Activated naive CD4-positive, alpha-beta T cell treated with anti-CD3 and anti-CD28 coated beads for 36 hours (primary cell): ENCODE measurements at places on chromosomes 5 and 9. TPM values are rescaled to one million over a fixed set of nuclear protein-coding genes. Genes with fewer than 3 reads are reported as not detected.

Gene HBEGF
- 8.7 TPM for total RNA-seq

Gene SLC23A1
- not detected for total RNA-seq

Gene ZNF346
- 13.4 TPM for total RNA-seq

Gene F12
- total RNA-seq, result 3.2 TPM

Gene STC2
- total RNA-seq, result 27.8 TPM

Gene MVB12B
- 2.6 TPM for total RNA-seq

DNA sequence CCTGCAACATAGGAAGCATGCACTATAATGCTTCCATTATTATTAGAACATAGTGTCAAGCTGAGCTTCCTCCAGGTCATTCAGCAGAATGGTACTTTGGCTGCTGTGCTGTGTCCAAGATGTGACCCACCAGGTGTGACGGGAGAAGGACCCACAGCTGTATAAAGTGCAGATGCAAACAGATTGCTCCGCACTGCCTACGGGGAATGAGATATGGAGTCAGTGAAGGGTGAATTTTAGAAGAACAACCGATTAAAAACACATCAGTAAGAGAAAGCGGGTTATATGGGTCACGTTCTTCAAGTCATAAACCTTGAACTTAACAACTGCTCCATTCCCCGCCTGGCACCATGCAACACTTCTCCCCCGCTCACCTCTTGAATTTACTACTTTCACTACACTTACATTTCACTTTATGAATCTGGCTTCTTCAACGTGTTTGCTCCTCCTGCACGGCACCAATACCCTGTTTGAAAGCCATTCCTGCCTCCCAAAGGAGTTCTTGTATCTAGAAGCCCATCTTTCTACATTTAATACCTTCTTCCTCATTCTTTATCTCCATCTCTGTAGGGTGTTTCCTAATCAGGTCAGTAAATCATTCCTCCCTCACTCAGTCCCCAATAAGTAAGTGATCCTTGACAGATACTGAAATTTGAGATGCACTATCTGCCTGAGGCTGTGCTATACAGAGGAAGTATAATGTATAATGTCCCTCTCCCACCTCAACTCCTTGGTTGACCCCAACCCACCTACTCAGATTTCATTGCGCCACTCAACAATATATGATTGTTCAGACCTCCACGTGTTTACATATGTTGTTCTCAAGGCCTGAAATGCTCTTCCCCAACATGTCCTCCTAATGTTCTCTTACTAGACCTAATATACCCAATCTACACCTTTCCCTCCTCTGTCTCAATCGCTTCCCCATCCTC lies 25.9 kb downstream of the BRINP1 start:
- H3K27me3 ChIP-seq, result no peaks in the 10 kb centered on the region
- no peaks in the 10 kb centered on the region for H3K36me3 ChIP-seq
- H3K4me1 ChIP-seq, result no peaks in the 10 kb centered on the region
- no peak overlapping the region for H3K4me3 ChIP-seq
- DNase-seq, result no peak
- no peak overlapping the region for H3K27ac ChIP-seq

GRCh38 chr5:73444499-73445438 lies 3.8 kb downstream of the FOXD1 start:
- H3K36me3 ChIP-seq, result peaks cover 3% of the 10 kb centered on the region
- H3K4me3 ChIP-seq, result no peak overlapping the region
- peaks cover 2% of the 10 kb centered on the region for H3K4me1 ChIP-seq
- H3K27me3 ChIP-seq, result peaks cover 70% of the 10 kb centered on the region
- no peak for DNase-seq
- no peak overlapping the region for H3K27ac ChIP-seq

DNA sequence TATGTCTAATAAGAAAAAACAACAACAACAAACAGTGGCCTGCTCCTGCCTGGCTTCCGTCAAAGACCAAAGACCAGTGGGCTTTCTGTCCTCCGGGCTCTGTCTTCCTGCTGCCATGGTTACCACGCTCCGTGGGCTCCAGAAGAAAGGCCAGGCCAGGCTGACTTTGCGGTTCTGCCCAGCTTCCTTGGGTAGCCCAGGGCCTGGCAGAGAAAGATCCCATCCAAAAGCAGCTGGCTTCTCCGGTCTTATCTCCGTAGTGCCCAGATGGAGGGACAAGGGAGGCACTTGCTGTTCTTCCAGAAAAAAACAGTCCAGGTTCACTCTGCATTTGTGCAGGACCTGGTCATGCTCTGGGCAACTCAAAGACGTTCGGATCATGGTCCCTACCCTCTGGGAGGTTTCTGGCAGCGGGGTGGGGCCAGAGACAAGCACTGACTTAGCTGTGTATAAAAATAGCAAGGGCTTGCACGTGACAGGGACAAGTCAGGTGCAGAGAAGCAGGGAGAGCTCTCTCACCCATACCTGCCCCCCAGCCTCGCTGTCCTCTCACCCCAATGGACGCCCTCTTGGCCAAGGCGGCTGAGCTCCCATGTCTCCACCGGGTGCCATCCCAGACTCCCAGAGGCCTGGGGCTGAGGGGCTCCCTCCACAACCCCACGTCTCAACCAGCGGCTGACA lies 212.2 kb downstream of the C9orf50 start:
- no peak for DNase-seq
- no peaks in the 10 kb centered on the region for H3K27me3 ChIP-seq
- H3K36me3 ChIP-seq, result peaks cover 2% of the 10 kb centered on the region

DNA sequence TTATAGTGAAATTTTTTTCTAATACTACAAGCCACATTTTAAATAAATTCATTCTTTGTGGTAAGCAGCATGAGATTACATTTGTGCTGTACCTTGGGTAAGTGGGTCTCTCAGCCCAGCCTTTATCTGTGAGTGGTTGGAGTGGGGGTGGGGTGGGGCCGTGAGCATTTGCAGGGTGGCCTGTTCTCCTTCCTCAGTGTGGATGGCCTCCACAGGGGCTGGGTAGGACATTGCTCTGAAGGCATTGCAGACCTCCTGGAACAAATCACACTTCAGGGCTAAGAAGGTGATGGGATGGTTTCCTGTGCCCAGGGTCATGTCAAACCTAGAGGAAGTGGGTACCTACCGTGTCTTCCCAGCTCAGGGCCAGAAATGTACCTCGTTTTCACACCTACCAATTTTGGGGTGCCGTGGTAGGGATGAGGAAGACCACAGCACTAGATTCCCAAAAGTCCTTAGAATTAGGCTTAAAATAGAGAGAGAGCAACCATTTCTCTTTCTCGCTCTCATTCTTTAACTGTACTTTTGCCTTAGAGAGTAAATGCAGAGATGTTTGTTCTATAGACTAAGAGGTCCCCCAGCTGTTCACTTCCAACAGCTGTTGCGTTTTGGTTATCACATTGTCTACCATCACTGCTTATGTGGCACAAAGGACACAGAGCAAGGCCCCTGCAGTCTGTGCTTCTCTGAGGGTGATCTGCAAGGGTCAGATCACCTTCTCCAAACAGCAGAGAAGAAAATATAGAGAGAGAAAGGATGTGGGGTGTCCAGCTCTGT lies 83.4 kb upstream of the CTSL start:
- peaks cover 3% of the 10 kb centered on the region for H3K4me1 ChIP-seq
- no peak overlapping the region for H3K4me3 ChIP-seq
- H3K27ac ChIP-seq, result no peak overlapping the region
- H3K36me3 ChIP-seq, result no peaks in the 10 kb centered on the region

DNA sequence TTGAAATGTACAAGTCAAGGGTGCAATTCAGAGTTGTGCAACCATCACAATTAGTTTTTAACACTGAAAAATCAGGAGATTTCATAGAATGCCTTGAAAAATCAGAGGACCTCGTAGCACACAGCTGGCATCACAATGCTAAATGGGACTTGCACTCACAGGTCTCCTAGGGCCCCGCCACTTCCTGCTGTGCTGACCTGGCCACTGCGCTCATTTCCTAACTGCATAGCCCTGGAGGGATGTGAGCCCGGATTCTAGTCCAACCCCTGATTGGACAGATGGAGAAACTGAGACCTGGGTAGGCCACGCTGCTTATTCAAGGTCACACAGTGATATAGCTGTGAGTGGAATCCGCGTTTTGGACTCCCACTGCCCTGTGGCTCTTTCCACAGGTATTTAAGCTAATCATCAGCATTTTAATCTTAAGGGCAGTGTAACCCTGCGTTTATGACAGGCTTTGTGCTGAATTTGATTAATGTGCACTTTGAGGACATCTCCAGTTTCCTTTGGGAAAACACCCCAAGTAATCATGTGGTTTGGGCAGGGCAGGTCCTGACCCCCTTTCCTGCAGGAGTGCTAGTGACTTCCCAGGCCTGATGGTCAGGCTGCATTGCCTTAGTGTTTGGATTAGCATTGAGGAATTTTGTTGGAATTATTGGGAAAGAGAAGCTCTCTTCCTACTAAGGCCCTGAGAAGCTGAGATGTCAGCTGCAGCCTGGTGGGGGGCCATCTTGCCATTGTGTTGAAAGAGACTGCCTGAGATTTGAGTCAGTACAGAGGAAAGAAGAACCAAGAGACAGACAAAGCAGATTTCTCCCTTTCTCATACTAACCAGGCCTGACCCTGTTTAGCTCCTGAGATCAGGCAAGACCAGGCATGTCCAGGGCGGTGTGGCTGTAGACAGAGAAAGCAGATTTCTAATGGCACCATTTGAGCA lies 36.2 kb downstream of the STC2 start:
- no peak overlapping the region for H3K4me3 ChIP-seq
- H3K36me3 ChIP-seq, result no peaks in the 10 kb centered on the region
- no peak for DNase-seq
- peaks cover 49% of the 10 kb centered on the region for H3K27me3 ChIP-seq

GRCh38 chr5:155952486-155953089 lies 374.4 kb upstream of the SGCD start:
- H3K4me3 ChIP-seq, result no peak overlapping the region
- DNase-seq, result no peak
- H3K27me3 ChIP-seq, result peaks cover 8% of the 10 kb centered on the region
- no peak overlapping the region for H3K27ac ChIP-seq
- H3K36me3 ChIP-seq, result no peaks in the 10 kb centered on the region
- H3K4me1 ChIP-seq, result no peaks in the 10 kb centered on the region

DNA sequence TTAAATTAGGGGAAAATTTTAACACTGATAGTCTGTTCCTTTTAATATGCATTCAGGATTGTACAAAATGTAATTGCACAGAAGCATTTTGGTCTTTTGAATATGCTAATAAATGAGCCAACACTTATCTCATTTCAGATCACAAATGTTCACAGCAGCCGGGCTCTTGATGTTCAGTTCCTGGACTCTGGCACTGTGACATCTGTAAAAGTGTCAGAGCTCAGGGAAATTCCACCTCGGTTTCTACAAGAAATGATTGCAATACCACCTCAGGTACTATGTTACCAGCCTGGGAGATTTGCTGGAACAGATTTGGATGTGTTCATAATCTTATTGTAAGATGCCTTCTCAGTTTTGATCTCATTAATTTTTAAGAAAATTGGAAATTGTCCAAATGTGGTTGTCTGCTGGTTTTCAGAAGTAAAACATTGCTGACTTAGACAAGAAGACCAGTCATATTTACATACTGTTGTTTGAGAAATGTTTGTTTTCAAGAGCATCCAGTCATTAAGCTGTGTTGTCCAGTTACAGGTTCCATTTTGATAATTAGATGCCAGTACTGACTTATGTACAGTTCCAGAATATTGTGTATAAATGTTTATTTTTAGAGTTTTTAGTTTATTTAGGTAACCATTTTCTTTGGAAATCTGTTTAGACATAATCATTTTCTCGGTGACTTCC lies 23.0 kb upstream of the TMOD1 start:
- no peaks in the 10 kb centered on the region for H3K4me1 ChIP-seq
- no peaks in the 10 kb centered on the region for H3K27me3 ChIP-seq
- DNase-seq, result no peak
- H3K36me3 ChIP-seq, result peaks cover 35% of the 10 kb centered on the region
- H3K27ac ChIP-seq, result no peak overlapping the region

DNA sequence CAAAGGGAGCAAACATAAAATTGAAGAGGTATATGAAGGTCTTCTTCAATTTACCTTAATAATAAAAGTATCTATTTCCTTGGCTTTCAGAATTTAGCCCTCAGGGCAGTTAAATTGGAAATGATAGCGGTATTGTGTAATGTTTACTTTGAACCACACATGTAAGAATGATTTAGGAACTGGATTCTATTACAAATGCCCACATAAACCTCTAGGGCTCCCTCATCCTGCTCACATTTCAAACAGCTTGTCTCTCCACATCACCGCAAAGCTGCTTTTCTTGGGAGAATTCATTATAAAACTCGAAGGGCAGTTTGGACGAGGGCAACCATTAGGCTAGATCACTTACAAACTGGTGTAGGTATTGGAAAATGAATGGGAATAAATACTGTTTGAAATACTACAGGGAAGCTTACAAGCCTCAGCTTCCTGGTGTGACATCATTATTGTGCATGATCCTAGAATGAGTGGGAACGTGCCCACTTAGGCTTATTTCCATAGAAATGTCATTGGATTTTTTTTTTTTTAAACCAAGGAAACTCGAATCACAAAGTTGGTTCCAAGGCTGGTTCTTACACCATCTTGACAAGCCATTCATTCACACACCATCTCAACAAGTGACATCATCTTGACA lies 47.3 kb downstream of the MTRR start:
- no peak for DNase-seq
- peaks cover 6% of the 10 kb centered on the region for H3K27me3 ChIP-seq
- no peaks in the 10 kb centered on the region for H3K4me1 ChIP-seq
- no peak overlapping the region for H3K27ac ChIP-seq

DNA sequence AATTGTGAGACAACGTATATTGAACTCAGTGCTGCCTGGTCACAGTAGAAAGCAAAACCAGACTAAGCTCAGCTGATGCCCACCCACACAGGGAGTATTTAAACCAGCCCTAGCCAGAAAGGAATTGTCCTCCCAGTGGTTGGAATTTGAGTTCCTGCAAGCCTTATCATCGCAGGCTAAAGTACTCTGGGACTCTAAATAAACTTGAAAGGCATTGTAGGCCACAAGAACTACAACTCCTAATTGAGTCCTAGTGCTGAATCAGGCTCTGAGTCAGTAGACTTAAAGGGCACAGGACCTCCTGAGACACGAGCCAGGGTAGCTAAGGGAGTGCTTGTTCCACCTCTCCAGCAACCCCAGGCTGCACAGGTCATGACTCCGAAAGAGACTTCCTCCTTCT lies 171.4 kb downstream of the MCTP1 start:
- no peak overlapping the region for H3K4me3 ChIP-seq
- peaks cover 3% of the 10 kb centered on the region for H3K27me3 ChIP-seq
- H3K36me3 ChIP-seq, result no peaks in the 10 kb centered on the region
- no peaks in the 10 kb centered on the region for H3K4me1 ChIP-seq

- no peak overlapping the region for H3K4me3 ChIP-seq
- H3K27ac ChIP-seq, result no peak overlapping the region
- H3K36me3 ChIP-seq, result no peaks in the 10 kb centered on the region
- no peak for DNase-seq
- peaks cover 8% of the 10 kb centered on the region for H3K27me3 ChIP-seq
- no peaks in the 10 kb centered on the region for H3K4me1 ChIP-seq
These were observed 17.7 kb upstream of the AUH start for GRCh38 chr9:91379426-91379825.

GRCh38 chr5:55453211-55453610 lies 81.6 kb downstream of the PLPP1 start:
- no peak for DNase-seq
- H3K36me3 ChIP-seq, result no peaks in the 10 kb centered on the region
- no peaks in the 10 kb centered on the region for H3K27me3 ChIP-seq
- no peak overlapping the region for H3K27ac ChIP-seq
